ENCODE measurements at places on chromosomes 2 and 18.

DNA sequence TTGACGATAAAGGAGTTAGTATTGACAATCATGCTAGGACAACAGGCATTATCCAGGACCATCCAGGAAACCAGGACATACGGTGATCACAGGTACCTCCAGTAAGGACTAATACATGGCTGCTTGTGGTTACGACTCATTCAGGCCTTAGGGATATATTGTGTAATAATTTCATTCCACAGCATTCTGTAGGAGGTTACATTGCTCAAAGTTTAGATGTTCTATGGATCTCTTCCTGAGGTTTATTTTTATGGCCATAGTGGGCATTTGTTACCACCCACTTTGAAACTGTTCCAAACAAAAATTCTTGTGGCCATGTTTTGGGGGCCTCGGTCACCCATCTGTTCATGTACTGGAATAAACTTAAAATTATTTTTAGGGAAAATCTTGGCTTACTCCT, 431.6 kb downstream of the METTL4 start:
- no peak for DNase-seq

GRCh38 chr2:191533693-191534180, 144.2 kb upstream of the NABP1 start:
- no peak for DNase-seq

- no peak for DNase-seq
Observed at GRCh38 chr18:523561-523960, 23.1 kb upstream of the COLEC12 start.

DNA sequence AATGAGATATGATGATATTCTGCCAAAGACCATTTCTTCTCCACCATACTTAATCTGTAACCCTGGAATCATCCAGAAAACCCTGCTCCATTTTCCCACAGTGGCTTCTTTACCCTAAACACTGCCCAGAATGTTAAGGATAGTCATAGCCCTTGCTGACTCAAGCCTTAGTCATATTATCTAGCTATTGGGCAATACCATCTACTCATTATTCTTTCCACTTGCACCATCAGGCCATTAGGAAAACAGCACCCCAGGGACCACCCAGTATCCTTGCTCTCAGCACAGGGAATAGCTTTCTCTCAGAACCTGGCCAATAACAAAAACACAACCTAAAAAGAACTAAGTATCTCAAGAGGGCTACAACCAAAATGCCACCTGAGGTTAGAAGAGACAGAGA, 445.7 kb upstream of the SLC14A2 start:
- no peak for DNase-seq

Data from head of caudate nucleus (tissue), 42 donors.